ENCODE measurements at places on chromosomes 5 and 9.

GRCh38 chr9:99916650-99917049, 10.2 kb downstream of the STX17 start:
- DNase-seq = no peak

DNA sequence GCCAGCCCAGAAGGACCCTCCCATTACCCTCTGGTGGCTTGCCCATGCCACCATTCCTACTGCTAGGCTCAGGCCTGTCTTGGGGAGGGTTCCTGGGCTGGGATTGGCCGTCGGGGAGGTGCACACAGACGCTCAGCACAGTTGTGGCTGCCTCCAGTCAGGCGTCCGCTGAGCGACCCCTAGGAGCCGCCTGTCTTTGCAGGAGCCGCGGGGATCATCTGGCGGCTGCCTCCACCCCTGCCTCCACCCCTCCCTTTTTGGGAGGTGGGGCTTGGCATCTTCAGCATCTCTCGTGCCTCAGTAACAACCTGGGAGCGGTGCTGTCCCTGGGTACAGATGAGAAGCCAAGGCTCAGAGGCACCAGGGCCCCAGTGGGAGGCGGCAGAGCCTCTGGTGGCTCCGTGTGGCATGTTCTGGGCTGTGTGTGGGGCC, 39.6 kb downstream of the RXRA start:
- no peak for DNase-seq

- DNase-seq = no peak
These were observed 48.0 kb upstream of the ADAMTS16 start for GRCh38 chr5:5092149-5092548.

DNA sequence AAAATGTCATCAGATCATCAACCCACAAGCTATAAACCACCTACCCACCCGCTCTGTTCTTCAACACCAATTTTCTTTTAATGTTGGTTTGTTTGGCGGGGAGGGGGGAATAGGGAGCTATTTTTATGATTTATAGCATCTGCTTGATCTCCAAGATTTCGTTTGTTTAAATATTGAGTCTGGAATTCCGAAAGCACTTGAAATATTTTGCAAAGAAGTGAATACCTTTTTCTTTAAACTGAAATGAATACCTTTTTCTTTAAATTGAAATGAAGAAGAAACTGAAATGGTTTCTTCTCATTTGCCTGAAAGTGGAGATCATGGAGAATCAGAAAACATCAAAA, 49.0 kb upstream of the TENT2 start:
- no peak for DNase-seq

DNA sequence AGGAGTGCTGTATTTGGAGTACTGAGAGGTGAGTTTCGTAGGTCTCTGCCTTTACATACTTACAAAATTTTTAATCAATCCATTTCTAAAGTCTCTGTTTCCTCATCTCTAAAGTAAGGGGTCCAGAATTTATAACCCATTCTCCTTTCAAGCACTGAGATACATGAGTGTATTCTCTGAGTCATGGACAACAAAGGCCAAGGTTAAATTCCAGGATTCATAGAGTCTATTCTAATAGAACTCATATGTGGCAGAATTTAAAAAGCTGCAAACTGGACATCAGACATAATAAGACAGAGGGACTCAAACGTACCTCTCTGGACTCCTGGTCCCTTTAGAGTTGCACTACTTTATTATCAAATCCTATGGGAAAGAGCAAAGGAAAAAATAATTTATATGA, 112.5 kb upstream of the SLIT3 start:
- no peak for DNase-seq

GRCh38 chr9:2496934-2497333, 124.7 kb upstream of the VLDLR start:
- no peak for DNase-seq

GRCh38 chr5:154479944-154480750, 2.1 kb upstream of the HAND1 start:
- DNase-seq = no peak

DNA sequence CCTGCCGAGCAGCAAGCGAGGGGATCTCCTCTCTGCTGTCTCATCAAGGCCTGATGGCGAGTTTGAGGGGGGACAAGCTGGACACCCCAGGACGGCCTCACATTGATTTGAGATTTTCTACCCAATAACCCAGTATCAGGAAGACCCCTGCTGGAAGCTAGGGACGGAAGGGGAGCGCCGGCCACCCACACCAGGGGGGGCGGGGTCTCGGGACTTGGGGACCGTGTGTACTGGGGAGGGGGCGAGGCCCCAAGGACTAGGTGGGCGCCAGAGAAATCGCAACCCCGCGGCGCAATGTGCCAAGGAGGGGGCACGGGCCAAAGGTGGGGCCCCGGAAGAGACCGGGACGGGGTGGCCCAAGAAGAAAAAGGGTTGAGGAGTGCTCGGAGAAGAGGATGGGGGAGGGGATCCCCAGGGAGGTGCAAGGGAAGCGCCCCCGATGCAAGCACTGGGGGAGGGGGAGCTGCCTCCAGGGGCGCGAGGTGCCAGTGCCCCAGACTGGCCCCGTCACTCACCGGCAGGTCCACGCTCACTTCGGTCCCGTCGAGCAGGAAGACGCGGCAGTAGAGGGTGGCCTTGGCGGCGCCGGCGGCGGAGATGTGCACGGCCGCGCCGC, 1.1 kb downstream of the EPB41L4B start:
- DNase-seq = no peak

GRCh38 chr9:14452539-14452938, 138.6 kb upstream of the NFIB start:
- DNase-seq = no peak

- DNase-seq = no peak
These were observed 28.9 kb downstream of the FYB1 start for GRCh38 chr5:39190311-39191102.

GRCh38 chr5:107966201-107966600, 295.5 kb upstream of the EFNA5 start:
- DNase-seq = no peak

DNA sequence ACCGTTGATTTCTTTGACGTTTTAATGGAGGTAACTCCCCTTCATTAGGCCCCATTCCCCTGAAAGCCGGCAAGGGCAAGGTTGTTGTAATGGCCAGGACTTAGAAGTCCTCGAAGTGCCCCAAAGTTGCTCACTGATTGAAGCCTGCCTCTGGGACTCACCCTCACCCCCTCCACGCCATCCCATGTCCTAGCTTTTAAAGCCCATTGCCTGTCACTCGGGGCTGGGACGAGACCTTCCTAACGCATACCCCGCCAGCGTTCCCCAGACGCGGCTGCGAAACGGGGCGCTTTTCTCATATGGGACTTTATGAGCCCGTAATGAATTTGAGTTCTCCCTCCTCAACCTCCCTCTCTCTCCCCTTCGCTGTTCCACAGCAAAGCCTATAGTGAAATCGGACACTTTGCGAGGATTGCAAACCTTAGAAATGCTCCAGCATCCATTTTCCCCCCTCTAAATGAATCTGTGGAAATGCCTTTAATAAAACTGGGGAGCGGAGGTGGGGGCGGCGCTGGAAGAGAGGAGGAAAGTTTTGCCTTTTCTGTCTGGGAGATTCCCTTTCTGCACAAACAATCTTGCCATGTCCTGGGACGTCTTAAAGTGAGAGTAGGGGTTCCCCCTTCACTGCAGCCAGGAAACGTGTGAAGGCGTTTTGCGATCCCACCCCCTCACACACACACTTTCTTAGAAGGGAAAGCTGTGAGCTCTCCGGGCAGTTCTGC, 1.5 kb downstream of the PAPPA start:
- no peak for DNase-seq

DNA sequence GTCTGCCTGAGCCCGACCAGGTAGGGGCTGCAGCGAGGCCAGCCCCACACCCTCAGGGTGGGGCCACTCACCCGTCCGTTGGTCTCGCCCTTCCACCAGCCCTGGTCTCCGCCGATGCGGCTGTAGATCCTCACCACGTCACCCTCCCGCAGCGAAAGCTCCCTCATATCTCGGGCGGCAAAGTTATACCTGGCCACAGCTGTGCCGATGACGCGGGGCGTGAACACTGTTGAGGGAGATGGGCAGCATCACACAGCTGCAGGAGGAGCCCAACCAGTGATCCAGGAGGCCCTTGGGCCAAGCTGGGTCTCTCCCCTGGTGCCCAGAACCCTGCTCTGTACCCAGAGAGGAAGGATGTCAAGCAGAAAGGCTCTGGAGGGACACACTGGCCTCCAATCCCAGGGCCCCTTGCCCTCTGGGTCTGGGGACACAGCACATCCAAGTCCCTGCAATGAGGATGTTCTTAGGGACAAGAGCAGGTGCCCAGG, 30.3 kb upstream of the SARDH start:
- no peak for DNase-seq

GRCh38 chr5:91293131-91293530, 90.0 kb downstream of the ARRDC3 start:
- DNase-seq = no peak

DNA sequence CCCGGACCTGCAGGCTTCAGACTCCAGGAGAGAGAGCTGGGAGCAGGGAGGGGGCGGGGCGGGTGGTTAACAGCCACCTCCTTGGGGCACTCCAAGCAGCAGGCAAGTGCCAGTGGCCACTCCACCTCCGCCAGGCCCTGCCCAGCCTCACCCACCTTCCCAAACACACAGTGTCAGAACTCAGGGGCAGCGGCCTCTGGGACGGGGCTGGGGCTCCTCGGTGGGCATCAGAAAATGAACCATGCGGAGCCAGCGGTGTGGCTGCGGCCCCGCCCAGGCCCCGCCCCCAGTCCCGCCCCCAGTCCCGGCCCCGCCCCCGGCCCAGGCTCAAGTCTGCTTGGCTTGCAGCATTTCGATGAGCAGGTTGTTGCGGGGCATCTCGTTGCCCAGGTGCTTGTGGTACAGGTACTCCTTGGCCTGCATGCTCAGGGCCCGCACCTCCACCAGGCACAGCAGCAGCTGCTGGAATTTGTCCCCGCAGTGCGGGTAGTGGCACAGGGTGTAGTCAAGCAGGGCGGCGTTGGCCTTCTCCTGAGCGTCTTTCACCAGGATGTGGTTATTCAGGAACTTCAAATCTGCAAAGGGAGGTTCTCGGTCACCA, 24.7 kb downstream of the NR5A1 start:
- DNase-seq = no peak

DNA sequence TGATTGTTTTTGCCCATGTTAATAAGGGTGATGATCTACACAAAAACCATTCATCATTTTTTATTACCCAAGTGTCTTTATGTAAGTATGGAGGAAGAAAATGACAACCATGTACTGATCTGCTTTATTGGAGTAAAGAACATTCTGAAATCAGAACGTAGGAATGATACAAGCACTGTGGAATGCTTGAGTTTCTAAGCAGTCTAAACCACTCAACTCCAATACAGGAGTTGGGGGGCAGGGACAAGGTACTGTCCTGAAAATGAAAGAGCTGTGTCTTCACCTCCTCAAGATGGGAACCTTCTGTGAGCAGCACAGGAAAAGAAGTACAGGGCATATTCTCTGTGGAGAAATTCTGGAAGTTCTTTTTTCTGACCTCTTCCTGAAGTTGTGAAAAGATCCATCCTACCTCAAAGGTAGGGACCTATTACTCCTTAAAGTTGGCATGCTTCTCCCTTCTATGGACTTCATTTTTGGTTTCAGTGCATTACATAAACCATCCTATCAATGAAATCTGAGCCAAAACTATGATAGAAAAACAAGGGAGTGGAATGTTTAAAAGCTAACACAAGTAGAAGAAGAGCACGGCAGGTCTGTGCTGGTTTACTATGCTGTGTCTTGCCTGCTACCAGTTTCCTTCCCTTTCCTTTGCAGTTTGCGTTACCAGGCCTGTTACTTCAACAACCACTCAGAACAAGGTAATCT, 202.6 kb downstream of the SEMA5A start:
- DNase-seq = no peak

DNA sequence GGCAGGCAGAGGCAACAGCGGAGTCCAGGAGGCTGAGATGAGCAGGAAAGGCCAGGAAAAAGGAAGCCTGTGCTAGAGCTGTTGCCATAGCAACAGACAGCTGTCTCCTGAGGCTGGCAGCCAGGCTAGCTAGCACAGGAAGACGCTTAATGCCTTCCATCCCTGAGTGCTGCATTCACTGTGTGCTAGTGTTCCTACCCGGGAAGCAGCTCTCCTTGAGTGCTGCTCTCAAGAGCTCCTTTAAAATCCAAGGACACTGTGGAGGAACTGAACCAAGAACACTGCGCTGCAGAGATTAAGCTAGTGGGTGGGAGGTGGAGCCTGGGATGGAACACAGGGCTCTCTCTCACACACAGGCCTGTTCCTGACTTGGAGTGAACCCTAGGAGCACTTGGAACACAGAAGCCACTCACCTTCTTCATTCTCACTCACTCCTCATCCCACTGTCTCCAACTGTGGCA, 53.5 kb upstream of the IL7R start:
- no peak for DNase-seq

DNA sequence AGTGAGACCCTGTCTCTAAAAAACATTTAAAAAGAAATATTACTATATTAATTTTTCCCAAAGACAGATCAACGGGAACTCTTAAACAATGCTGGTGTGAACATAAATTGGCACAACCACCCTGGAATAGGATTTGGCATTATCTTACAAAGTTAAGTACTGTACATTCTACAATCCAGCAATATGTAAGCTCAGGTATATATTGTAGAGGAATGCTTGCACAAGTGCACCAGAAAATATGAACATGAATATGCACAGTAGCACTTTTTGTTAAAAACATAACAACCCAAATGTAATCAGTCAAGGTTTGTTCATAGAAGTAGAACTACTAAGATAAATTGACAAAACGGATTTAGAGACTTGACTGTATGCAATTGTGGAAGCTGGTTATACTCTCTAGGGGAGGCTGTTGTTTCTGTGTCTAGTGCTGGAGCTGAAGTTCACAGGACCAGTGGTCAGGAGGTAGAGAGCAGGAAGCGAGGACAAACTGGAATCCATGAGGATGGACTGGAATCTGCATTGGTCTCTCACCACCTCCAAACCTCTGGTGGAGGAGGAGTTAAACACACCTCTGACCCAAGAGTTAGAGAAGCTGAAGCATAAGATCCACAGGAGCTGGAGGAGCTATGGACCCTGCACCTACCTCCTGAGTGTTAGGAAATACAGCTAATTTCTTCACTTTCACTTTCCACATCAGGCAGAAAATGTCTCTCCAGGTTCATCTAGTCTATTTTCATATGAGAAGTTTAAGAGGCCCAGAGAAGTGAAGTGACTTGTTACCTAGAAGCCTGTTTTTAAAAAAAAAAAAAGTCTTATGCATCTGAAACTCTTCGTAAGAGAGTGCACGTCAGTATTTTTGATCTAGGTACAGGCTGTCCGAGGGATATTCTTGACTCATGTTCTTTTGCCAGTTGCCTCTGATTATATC, 20.3 kb upstream of the RIC1 start:
- DNase-seq = no peak

DNA sequence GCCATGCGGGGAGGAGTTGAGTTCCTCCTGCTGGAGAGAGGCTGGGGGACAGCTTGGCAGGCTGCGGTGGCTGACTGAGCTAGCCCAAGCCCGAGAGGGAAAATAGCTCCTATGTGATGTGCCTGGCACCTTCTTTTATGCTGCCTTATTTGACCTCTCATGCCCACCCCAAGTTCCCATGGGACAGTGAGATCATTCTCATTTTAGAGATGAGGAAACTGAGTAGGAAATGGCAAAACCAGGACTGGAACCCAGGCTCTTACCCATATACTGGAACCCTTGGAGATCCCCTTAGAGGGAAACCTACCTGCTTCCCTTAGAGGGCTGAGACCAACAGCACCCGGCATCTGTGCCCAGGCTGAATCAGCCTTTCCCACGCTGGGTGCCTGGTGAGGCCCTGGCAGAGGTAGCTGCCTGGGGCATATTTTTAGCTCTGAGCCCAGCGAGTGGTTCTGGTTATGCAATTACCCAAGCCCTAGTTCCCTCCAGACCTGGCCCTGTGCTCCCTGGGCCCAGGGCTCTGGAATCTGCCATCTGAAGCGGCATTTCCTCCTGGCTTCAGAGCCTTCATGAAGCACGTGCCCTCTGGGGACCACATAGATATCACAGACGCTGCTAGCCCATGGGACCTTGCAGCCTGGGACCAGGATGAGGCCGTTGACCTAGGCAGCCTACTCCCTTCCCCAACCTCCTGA, 23.6 kb downstream of the COL27A1 start:
- DNase-seq = no peak
